ENCODE measurements at places on chromosomes 2 and 18.

GRCh38 chr18:50986360-50987087, 18.7 kb downstream of the ELAC1 start:
- no peak for DNase-seq

DNA sequence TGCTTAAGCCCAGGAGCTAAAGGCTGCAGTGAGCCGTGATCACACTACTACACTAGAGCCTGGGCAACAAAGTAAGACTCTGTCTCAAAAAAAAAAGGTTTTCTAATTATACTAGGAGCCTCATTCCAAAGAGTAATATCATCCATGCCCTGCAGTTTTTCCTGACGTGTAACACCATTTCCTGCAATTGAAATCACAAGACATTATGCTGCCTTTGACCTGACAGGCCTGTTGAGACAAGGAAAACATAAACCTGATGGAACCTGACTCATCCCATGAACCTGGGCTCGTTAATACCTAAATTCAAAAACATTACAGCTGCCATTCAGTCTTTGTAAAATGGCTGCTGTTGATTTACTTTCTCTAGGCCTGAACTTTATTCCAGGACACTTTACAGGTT, 58.7 kb upstream of the PEX13 start:
- no peak for DNase-seq

DNA sequence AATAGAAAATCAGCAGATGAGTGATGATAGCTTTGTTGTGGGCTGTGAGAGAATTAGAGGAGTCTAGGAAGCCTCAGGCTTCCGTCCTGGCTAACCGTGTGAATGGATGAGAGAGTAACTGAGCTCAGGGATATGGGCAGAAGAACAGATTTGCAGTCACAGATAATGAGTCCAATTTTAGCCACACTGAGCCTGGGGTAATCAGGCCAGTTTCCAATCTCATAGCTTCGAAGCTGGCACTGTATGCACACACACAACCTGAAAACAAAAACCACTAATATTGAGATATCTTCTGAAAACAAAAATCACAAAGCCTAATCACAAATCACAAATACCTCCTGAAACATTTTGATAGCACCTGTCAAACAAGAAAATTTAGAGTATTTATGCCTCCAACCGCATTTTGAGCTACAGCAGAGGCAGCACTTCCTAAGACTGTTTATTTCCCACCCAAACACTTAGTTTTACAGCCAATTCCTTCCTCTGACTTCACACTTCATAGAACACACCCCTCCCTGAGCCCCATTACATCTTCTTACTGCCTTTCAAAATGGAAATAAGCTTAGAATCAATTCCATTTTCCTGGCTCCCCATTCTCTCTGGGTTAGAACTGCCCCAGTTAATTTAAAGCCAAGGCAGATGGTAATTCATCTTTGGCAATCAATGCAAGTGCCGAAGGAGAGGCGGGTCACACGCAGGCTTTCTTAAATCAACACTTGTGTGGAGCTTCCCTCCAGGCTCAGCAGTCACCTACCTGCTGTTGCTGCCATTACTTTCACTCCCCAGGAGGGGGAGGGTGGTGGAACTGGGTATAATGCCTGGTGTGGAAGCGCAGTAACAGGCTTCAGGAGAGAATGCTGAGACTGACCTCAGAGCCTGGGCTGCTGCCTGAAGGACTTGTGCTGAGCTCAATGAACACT, 18.9 kb downstream of the TTR start:
- no peak for DNase-seq

DNA sequence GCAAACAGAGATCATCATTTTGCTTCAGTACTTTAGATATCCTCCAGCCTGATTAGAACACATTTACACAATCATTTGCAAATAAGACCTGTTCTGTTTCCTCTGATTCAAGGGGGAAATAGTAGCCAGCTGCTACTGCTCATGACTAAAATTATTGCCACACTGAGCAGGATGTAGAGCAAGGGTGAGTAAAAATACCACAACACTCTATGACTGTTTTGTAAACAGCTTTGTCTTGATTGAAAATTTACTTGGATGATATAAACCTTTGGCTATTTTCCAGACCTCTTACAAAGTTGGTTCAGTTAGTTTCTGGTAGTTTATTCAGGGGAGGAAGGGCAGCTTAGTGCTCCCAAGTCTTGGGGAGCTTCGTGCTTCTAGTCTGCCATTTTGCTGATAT, 286.4 kb upstream of the CNTNAP5 start:
- DNase-seq = no peak

GRCh38 chr2:180979749-180980105, 678 bp upstream of the UBE2E3 start:
- DNase-seq = no peak

- DNase-seq = no peak
Observed at GRCh38 chr2:73324126-73324725, 30.9 kb upstream of the EGR4 start.

DNA sequence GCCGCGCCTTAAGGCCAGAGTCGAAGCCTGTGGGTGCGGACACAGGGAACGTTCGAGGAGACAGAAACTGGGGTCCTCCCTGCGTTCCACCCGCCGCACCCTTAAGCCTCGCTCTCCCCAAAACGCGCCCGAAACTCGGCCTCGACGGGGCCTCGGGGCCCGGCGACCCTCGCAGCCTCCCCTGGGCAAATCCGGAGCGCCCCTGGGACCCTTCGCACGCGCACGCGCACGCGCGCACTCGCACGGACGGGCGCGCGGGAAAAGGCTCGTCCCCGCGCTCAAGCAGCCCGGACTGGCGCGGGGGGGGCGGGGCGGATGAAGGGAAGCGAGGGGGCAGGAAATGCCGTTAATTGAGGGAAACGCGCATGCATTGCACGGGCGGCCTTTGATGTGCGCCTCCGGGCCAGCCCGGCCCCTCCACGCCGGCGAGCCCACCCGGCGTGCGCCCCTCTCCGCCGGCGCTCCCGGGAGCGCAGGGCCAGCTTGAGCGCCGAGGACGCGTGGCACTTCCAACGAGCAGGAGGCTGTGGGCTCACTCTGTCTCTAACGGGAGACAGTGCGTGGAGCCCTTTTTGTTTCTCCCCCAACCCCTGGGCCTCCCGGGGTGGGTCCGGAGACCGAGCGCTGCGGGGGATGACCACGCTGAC, 5.4 kb upstream of the SALL3 start:
- no peak for DNase-seq

DNA sequence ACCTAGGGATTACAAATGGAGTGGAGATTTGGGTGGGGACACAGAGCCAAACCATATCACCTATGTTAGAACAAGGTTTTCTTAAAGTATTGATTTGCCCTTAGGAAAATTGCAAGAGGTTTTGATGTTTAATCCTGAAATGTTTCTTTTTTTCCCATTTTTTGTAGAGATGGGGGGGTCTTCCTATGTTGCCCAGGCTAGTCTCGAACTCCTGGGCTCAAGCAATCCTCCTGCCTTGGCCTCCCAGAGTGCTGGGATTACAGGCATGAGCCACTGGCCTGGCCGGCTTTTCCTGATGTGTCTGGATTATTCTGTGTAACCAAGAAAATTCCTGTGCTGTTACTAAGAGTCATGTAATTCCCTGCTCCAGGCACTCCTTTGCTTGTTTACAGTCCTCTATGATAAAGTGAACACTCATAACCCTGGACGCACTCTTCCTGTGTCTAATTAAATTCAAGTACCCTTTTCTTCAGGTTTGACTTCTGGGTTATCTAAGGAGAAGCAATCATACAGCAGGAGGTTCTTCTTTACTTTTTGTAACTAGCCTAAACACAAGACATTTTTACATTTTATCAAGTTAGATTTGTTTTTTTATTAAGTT, 15.0 kb upstream of the CTDP1 start:
- no peak for DNase-seq

DNA sequence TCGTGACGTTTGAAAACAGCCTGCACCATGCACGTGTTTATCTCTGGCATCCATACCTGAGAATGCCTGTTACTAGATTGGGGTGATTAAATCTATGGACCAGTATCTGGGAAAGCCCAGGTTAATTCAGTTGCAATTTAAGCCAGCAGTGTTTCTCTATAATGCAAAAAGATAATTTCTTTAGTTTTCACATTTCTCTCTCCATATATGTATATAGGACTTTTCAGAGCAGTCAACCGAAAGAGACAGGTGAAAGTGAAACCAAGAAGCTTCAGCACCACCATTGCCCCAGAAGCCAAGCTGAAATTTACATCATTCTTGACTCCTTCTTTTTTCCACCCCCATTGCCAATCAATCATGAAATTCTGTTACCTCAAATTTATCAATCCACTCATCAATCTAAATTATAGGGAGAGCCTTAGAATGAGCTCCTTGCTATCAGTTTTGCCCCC, 2.7 kb upstream of the LRP2 start:
- no peak for DNase-seq

DNA sequence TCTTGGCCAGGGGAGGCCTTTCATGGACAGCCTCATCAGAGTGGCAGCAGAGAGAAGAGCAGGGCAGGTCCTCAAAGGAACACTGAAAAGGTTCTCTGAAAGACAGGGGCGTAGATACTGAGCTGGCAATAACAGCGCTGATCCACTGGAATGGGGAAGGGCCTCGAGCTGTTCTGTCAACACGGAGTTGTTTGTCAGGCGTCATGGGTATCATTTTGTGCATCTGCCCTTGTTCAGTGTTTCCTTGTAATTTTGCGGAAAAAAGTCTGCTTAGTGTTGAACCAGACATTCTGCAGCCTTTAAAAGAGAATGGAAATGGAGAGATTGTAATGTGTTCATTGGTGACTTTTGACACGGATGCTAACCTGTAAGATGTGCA, 21.5 kb downstream of the AGAP1 start:
- DNase-seq = no peak

DNA sequence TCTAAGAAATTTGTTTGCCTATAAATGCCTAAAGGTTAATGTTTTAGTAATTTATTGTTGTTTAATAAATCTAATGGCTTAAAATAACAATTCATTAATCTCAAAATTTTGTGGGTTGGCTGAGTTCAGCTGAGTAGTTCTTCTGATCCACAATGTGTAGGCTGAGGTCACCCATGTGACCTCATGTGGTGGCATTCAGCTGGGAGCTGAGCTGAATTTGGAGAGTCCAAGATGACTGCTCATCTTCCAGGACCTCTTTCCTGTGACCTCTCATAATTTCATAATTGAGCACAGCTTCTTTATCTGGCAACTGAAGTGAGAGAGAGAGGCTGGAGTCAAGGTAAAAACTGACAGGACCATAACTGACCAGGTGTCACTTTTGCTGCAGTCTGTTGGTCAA, 132.4 kb downstream of the TXNL1 start:
- no peak for DNase-seq

GRCh38 chr2:239935789-239936758, 89.1 kb downstream of the NDUFA10 start:
- DNase-seq = peak; percentile 9

DNA sequence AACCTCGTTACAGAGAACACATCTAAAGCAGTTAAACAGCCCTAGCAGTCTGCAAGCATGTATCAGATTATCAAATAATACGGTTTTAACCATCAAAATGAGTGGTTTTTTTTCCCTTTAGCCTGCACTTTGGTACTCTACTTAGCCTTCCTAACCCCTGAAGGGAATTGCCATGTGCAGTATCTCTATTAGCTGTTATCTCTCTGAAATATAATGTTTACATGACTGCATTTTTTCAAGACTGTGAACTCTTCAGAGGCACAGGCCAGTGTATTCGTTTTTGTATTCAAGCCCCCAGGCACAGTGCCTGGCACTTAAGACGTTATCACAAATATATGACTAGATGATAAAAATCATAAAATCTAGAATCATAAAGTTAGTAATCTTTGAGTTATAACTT, 509.5 kb downstream of the PARD3B start:
- no peak for DNase-seq

DNA sequence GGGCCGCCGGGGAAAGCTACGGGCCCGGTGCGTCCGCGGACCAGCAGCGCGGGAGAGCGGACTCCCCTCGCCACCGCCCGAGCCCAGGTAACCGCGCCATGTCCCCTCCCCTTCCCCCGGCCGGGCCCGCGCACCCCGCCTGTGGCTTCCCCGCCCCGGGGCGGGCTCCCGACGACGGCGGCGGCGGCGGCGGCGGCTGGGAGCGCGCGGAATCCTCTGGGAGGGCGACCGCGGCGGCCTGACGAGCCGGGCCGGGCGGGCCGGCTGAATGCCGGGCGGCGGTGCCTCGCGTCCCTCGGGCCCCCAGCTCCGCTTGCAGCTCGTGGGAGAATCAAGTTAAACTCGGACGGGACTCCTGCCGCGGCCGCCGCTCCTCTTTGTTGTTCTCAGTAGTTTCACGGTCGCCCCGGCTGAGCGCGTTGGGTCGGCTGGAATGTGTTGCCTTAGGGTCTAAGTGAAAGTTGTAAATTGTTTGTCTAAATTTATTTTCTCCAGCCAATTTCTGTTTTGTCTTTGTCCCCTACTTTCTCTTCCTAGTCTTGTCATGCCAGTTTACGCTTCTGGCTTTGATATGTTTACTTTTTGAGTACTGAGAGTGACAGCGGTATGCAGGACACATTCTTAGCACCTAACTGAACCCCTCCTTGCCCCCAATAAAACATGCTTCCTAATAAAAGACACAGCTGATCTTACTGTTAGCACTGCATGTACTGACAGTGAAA, 685 bp downstream of the SMAD4 start:
- DNase-seq = peak; percentile 64

DNA sequence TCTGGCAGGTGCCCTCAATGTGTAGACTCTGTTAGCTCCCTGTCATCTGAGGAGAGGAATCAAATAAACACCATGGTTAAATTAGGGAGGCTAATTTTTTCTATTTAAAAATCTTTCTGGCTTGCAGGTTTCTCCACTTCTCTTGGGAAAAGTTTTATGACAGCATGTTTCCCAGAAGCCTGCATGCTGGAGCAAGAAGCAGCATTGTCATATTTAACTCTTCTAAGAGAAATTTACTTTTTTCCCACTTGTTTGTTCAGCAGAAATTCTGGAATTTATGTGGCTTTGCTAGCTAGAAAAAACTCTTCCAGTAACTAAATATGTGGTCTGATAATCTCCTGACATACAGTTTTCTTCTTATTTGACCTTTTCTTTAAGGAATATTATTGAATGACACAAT, 230.5 kb downstream of the PARD3B start:
- DNase-seq = no peak

DNA sequence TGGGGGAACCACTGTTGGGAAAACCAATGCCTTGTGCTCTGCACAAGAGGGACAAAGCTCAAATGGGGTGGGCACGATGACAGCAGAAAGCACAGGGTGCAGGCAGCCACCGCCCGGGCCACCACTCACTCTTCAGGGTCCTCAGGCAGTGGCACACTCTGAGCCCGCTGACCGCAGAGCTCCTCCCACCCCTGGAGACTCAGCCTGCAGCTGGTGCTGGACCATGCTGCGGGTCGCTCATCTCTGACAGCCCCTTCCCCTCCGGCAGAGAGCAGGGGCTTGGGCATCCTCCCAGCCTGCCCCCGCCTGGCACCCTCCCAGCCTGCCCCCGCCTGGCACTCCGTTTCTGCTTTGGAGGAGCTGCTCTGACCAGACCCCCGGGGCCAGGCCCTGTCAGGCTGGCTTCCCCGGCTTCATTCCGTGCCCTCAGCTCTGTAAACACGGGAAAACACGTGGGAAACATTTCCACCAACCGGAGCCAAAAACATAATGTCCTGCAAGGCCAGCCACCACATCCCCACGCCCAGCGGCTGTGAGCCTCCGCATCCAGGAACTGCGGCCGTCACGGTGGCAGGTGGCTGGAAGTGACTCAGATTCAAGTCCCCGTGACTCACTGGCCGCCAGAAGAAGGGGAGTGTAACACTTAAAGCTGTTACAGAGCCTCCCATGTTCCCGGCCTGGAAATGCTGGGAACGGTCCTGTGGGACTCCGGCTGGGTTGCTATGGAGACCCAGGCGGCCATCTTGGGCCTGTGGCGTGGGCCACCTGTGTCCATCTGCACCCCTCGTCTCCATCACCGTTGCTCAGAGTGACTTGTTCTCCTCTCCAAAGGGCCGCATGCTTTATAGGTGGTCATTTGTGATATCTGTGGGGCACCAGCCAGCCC, 6.8 kb upstream of the SNED1 start:
- peak; percentile 10 for DNase-seq

- no peak for DNase-seq
Observed at GRCh38 chr2:215941726-215942125, 71.6 kb downstream of the MREG start.
